ENCODE measurements at places on chromosomes 5 and 9. TPM values are rescaled to one million over a fixed set of nuclear protein-coding genes. Genes with fewer than 3 reads are reported as not detected.

The OBP2A gene
- not detected for total RNA-seq

The PCDHB16 gene
- total RNA-seq: not detected

DNA sequence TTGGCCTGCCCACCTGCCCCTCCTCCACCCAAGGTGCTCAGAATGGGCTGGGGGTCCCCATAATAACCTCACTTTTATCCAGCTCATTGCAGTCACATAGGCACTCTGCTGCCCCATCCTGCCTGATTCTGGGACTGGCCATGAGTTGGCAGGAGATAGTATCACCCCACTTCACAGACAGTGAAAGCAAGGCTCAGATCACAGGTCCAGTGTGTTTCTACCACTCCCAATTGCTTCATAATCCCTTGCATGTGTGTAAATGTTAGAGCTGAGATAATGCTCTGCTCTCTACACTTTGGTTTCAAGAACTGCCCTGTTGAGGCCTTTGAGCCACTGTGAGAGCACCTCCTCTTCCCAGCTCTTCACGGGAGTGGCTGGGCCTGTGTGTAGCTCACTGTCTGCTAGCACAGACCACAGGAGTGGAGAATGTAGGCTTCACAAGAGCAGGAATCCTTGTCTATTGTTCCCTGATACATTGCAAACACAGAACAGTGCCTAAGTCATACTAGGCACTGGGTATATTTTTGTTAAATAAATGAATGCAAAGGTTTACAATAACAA, 8.4 kb downstream of the PCYOX1L start:
- peaks cover 7% of the 10 kb centered on the region for H3K4me1 ChIP-seq
- peaks cover 11% of the 10 kb centered on the region for H3K36me3 ChIP-seq
- H3K4me3 ChIP-seq: no peak overlapping the region
- H3K27me3 ChIP-seq: no peaks in the 10 kb centered on the region

DNA sequence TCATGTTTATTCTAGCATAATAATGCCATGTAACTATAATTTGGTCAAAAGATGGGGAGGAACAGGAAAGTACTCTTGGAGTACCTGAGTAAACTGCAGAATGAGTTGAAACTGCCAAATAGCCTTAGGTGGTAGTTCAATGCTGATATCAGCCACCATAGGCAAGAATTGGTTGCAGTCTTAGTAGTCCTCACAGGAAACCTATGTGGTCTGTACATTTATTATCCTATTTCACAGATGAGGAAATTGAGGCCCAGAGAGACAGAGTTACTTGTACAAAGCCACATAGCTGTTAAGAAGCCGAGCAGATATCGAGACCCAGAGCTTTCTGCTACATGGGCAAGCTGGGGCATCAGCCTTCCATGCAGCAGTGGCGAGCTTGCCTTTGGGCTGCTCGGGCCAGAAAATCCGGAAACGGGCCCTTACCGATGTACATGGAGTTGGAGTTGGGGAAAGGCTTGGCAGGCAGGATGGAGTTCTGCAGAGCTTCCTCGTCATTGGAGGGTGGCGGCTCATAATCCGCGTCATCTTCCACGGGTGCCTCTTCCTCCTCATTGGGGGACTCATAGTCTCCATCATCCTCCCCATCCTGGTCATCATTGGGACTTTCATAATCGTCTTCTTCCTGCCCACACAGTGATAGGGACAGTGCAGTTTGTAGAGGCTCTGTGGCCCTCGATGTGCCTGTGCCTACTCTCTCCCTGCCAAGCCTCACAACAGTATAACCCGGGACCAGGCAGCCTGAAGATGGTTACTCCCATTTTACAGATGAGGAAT, 27.1 kb downstream of the LCP2 start:
- H3K4me1 ChIP-seq: peaks cover 86% of the 10 kb centered on the region
- no peaks in the 10 kb centered on the region for H3K27me3 ChIP-seq
- no peak overlapping the region for H3K4me3 ChIP-seq
- no peak for DNase-seq
- H3K27ac ChIP-seq: peak overlapping the region; percentile 73

The CAMK4 gene
- 71.8 TPM for total RNA-seq

GRCh38 chr5:152403046-152403445, 2.0 kb downstream of the NMUR2 start:
- H3K4me1 ChIP-seq: peaks cover under 1% of the 10 kb centered on the region
- no peaks in the 10 kb centered on the region for H3K27me3 ChIP-seq
- no peak overlapping the region for H3K4me3 ChIP-seq
- no peaks in the 10 kb centered on the region for H3K36me3 ChIP-seq
- no peak for DNase-seq

The CDC25C gene
- total RNA-seq: 9.0 TPM
